ENCODE measurements at places on chromosomes 7 and 10.
A peak's percentile ranks its signal among the peaks of the same experiment; 100 is the strongest.

- no peak for DNase-seq
These were observed 7.9 kb downstream of the NXPH1 start for GRCh38 chr7:8441106-8441965.

- DNase-seq: no peak
These were observed 139.6 kb upstream of the GDF10 start for GRCh38 chr10:47160261-47160908.

DNA sequence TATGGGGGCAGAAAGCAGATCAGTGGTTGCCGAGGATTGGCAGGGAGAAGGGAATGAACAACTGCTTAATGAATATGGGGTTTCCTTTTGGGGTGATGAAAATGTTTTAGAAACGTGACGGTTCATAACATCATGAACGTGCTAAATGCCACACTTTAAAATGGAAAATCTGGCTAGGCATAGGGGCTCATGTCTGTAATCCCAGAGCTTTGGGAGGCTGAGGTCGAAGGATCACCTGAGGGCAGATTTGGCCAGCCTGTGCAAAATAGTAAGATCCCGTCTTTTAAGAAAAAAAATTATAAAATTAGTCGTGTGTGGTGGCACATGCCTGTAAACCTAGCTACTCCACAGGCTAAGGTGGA, 3.1 kb downstream of the FAM3C start:
- no peak for DNase-seq

- no peak for DNase-seq
These were observed 10.0 kb upstream of the CPA2 start for GRCh38 chr7:130256704-130257103.

- DNase-seq: no peak
These were observed 49.7 kb upstream of the DDC start for GRCh38 chr7:50614721-50615518.

- DNase-seq: no peak
These were observed 87.8 kb downstream of the CHRM2 start for GRCh38 chr7:136956232-136956631.

DNA sequence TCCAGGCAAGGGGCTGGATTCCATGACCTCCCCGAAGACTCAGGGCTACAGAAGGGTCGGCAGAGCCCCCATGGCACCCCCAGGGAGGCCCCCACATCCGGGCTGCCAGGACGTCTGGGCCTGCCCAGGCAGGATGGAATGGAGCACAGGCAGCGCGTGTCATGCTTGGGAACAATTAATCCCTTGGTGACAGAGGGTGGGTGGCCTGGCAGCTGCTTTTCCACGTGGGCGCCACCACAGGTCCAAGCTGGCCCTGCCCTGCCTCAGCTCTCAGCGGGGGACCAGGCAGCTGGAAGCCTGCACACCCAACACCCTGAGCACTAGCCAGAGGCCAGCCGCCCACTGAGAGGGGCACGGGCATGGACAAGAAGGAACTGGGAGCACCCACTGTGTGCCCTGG, 11.4 kb downstream of the ELN start:
- DNase-seq: no peak

- DNase-seq: no peak
These were observed 117.0 kb upstream of the ARID5B start for GRCh38 chr10:61784354-61785133.

DNA sequence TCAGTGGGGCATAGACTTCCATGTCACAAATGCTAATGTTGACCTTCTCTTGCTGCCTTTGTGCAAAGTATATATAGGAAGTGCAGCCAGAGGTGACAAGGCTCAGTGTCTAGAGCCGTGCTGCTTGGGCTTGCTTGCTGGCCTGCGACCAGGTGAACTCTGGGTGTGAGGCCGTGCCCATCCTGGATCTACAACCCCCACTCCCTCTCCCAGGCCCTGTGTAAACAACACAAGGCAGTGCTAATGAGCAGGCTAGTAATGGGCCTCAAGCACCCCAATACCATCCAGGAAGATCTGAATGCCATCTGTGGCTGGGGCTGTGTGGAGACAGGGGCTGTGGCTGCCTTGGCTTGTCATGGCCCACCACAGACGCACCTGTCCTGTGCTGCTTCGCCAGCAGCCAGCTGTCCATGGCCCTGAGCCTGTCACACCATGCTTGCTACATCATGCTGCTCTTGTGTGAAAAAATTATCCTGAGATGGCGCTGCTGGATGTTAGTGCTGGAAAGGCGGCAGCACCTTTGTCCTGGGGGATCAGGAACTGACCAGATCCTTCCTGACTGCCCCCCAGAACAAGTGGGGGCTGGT, 107.6 kb upstream of the ZNF92 start:
- DNase-seq: no peak

GRCh38 chr10:75658915-75659314, 227.5 kb downstream of the LRMDA start:
- no peak for DNase-seq

- no peak for DNase-seq
These were observed 146.6 kb upstream of the FRMD4A start for GRCh38 chr10:14477408-14477710.

- peak; percentile 1 for DNase-seq
These were observed 6.4 kb upstream of the IRF5 start for GRCh38 chr7:128931190-128931798.

DNA sequence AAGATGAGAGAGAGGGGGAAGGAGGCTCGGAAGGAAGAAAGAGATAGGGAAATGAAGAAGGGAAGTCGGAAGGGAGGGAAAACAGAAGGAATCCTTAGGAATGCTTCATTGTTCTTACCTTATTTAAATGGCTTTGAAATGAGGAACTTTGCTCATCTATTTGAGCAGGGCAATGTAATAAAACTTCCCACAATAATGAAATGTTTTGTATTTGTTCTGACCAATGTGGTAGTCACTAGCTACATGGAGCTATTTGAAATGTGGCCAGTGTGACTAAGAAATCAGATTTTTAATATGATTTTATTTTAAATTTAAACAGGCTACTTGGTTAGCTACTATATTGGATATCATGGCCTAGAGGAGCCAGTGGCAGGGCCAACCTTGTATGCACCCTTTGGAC, 510.6 kb downstream of the HTR7 start:
- DNase-seq: no peak

- DNase-seq: no peak
These were observed 123.0 kb upstream of the SGCE start for GRCh38 chr7:94778711-94779459.

GRCh38 chr7:6691103-6691502, 15.6 kb downstream of the ZNF12 start:
- no peak for DNase-seq

DNA sequence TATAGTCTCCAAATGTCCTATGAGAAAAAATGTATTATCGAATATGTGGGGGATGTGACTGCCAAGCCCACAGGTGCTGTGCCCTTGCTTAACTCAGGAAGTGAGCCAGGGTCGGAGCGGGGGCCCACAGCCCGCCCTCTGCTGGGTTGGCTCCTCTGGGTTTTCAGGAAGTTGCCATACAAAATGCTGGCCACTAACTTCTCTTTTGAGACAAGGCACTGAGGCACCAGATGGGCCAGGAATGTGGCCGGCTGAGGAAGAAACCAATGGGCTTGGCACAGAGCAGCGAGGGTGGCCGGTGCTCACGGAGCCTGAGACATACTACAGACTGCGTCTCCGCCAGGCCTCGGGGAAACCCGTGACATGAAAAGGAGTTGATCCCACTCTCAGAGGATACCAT, 58.9 kb downstream of the FAM53B start:
- DNase-seq: peak; percentile 47

DNA sequence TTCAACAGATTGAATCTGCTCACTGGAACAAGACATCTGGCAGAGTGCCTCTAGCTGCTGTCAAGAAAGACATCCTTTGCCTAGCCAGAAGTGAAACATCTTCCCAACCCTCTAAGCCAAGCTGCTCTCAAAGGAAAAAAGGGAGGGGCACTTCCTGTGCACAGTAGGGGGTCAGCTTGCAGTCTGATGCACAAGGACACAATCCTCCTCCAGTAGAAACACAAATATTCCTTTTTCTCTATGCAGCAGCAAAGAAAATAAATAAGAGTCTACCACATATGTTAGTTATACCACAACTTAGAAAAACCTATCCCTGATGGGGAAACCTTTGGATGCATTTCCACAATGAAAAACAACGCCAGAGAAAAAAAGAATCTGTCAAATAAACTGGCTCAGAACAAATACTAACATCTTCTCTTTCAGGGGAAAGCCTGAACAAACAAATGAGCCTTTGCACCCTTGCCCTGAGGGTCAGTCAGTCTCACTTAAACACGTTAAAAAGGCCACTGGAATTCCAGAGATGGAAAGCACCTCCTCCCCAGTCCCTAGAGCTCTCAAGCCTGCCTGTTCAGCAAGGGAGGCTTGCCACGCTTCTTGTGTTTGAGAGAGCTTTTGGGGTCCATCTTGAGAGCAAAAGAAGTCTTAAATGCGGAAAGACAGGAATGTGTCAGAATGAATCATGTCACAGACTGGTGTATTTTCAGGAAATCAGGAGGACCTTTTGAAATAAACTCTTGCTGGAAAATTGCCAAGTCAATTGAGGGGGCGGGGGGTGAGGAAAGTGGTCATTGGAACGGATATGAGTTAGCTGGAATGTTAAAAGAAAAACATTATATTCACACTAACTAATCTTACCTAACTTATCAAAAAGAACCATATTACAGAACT, 7.5 kb downstream of the LAMB1 start:
- DNase-seq: no peak

DNA sequence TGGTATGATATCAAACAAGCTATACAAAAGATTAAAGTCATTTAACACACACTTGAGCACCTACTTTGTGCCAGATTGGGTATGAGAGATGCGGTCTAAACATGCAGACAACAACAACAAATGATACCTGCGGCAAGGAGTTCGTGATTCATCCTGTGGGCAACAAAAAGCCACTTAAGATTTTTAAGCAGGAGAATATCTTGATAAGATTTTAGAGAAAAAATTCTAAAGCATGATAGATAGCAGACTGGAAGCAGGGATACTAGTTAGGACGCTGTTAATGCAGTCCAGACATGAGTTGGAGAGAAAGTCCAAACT, 1.6 kb upstream of the KBTBD2 start:
- no peak for DNase-seq

- DNase-seq: no peak
These were observed 116.0 kb downstream of the BUB3 start for GRCh38 chr10:123270221-123270620.

GRCh38 chr10:61869774-61870525, 31.5 kb upstream of the ARID5B start:
- DNase-seq: no peak

GRCh38 chr7:142880876-142881505, 4.6 kb downstream of the TRPV6 start:
- DNase-seq: peak; percentile 54

GRCh38 chr7:113175525-113176104, 57.3 kb upstream of the SMIM30 start:
- DNase-seq: no peak

GRCh38 chr7:21946222-21946709, 567 bp upstream of the CDCA7L start:
- DNase-seq: no peak

DNA sequence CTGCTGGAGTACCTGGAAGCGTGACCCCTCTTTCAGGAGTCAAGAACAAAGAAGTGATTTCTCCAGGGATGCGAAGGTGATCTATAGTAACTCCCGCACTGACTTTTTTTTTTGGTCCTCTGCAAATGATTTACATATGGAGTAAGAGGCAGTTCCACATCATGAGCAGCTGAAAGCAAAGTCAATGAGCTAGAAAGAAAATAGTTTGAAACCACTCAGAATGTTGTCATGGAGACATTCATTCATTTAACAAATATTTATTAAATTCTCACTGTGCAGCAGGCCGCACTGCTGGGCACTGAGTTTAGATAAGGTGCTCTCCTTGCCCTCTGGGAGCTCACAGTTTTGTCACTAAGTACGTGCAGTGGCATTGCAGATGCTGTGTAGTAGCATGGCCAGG, 206.7 kb downstream of the CAMK1D start:
- no peak for DNase-seq

- no peak for DNase-seq
These were observed 123.3 kb upstream of the FZD1 start for GRCh38 chr7:91140982-91141381.

DNA sequence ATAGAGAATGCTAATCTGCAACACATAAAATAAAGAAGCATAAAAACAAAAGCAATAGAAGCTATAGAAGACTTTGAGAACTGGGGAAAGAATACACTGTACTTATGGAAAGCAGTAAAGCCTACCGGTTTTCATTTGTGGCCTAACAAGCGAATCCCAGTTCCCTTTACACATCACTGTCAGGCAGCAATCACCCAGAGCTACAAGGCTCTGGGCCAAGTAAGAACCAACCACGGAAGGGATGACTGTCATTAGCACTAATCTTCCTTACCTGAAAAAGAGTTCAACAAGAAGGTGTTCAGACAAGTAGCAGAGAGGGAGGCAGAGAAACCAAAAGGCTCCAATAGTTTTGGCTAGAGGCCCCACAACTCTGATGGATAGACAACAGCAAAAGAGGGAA, 15.0 kb downstream of the CCDC6 start:
- no peak for DNase-seq

DNA sequence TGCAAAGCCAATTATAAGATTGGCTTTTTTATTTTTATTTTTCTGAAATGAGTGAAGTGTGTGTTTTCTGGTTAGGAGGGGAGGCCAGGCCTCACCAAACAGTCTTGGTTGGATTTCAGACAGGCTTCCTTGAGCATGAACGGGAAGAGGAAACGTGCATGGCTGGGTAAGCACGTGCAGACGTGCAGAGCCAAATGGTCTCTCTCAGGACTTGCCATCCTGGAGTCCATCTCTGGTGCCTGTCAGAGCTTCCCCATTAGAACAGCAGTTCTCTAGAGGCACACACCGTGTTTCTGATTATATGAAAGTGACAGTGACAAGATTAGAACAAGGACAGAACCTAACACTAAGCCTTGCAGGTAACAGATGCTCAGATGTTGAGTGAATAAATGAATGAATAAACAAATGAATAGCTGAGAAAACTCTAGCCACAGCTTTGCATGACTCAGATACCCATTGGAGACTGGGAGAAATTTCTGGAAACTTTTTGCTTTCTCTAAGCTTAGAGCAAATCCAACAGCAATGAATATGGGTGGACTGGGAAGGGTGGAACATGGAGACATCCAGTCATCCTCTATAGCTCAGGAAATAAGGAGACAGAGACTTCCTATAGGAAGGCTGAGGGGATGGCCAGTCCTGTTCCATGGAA, 11.8 kb upstream of the CALD1 start:
- no peak for DNase-seq

DNA sequence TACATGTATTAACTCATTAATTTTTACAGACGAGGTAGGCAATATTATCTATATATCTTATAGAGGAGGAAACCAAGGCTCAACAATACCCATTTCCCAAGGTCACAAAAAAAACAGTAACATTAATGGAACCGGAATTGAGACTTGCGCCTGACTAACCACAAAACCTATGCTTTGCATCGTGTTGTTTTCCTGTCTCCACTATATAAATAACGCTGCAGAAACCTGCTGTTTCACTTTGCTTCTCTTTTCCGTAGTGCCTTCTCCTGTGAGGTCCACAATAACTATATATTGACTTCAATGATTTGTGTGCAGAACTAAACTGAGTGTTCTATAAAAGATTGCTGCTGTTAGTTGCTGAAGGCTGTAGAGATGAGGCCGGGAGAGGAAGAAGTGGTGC, 97.7 kb upstream of the RPA3 start:
- DNase-seq: peak; percentile 12

- no peak for DNase-seq
These were observed 148.1 kb downstream of the AUTS2 start for GRCh38 chr7:69746383-69746782.

GRCh38 chr7:1707756-1708595, 37.9 kb downstream of the ELFN1 start:
- DNase-seq: no peak
